B cell (primary cell): ENCODE measurements at places on chromosomes 4 and X. TPM values are rescaled to one million over a fixed set of nuclear protein-coding genes. Genes with fewer than 3 reads are reported as not detected.

CT45A1 gene
- total RNA-seq = not detected in 2 replicates

FHDC1 gene
- 0.56 and 0.57 TPM in 2 replicates for total RNA-seq

PACRGL gene
- 17.1 and 18.7 TPM in 2 replicates for total RNA-seq

GC gene
- total RNA-seq = not detected in 2 replicates

IL2RG gene
- 276 and 297 TPM in 2 replicates for total RNA-seq

DNA sequence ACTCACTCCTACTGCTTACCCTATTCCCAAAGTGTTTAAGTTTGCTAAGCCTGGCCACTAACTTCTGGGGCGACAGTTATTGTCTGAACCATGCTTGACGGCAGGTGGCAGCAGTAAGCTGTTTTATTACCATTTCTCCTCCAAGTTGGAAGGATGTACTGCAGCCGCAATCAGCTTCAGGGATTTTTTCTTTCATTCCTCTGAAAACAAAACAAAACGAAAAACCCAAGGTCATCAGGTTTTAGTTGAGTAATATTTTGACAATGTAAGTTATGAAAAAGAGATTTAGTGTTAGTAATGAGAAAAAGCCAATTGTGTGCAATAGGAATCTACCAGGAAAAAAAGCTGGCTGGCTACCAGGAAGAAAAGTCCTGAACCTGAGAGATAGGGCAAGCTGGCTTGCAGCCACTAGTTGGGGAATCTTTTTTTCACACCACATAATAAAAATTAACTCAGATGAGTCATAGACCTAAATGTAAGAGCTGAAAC, 13.2 kb upstream of the RAB9B start:
- DNase-seq = peak; percentile 50

- no peak for DNase-seq
Measured at GRCh38 chr4:94870146-94870545, 112.4 kb downstream of the BMPR1B start.

DNA sequence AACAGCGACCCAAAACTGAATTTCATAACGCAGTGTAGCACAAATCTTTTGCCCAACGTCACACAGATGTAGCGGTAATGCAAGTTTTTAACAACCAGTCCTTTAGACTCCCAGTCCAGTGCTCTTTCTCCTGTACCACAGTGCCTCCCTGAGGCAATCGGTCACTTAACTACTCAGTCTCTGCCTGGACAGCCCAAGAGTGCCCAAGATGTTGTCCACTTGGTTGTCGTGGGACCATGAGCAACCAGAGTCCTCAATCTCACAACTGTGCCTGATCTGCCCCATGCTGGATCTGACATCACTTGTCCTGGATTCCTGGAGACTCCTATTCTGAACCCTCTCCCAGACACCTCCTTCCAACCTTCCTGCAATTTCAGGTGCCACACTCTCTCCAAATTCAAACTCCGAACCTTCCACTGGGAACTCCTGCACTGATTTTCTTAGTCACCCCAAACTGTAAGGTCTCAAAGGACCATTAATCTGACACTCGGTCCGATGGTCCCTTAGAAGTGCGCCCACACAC, 702 bp downstream of the MMGT1 start:
- no peak for DNase-seq

DNA sequence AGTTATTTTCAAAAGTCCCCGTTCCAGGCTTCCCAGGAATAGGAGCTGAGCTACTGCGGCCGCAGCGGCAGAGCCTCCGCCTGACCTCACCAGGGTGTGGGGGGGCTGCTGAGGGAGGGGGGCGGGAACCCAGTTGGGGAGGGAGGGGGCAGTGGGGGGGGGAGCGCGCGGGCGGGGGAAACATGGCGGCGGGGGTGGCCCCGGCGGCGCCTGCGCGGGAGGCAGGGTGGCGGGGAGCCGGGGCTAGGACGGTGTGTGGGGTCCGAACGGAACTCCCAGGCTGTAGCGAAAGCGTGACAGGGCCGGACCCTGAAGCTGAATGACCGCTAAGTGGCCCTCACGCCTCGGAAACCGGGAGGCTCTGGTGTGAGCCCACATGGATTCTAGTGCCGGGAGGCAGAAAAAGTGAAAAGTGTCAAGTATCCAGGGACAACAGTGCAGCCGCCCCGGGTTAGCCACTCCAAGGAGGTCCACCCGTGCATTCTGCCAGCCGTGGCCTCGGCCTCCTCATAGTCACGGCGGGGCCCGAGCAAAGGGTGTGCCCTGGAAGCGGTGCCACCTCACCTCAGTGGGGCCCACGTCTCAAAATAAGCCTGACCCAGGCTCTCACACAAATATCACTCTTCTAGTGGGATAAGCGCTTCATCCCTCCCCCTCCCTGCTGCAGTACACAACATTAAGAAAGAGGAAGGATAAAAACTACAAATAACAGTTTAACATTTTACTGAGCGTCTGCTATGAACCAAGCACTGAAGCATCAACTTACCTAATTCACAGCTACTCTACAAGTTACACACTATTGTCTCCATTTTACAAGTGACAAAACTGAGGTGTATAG, at the start of gene KLHL13:
Gene KLHL13, minus strand, starts transcription at position 98 of the 838 bp plus-strand sequence. CDS start 88,337 bp downstream, outside the sequence.
- peak; percentile 1 for DNase-seq

DNA sequence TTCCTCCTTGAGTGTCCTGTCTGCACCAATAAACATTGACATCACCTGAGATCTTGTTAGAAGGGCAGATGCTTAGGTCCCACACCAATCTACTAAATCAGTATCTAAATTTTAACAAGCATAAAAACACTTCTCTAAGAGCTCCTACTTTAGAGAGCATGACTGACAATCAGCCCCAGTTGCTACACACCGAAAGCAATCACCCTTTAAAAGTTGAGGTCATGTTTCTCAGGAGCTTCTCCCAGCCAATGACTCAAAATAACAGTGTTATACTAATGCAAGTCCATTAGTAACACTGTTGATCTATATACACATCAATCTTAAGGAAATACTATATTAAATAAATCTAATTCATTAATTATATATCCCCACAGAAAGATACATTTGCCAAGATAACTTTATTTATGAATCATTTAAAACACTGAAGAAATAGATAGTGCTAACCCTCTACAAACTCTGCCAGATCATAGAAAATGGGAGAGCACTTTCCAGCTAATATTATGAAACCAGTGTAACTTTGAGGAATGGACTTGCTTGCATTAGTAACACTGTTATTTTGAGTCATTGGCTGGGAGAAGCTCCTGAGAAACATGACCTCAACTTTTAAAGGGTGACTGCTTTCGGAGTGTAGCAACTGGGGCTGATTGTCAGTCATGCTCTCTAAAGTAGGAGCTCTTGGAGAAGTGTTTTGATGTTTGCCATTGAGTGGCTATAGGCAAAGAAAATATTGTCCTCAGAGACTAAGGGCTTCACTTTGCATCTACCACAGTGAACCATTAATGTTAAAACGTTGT, 109.8 kb upstream of the HDX start:
- no peak for DNase-seq

- no peak for DNase-seq
Measured at GRCh38 chr4:158750379-158750778, 18.4 kb upstream of the FNIP2 start.

DNA sequence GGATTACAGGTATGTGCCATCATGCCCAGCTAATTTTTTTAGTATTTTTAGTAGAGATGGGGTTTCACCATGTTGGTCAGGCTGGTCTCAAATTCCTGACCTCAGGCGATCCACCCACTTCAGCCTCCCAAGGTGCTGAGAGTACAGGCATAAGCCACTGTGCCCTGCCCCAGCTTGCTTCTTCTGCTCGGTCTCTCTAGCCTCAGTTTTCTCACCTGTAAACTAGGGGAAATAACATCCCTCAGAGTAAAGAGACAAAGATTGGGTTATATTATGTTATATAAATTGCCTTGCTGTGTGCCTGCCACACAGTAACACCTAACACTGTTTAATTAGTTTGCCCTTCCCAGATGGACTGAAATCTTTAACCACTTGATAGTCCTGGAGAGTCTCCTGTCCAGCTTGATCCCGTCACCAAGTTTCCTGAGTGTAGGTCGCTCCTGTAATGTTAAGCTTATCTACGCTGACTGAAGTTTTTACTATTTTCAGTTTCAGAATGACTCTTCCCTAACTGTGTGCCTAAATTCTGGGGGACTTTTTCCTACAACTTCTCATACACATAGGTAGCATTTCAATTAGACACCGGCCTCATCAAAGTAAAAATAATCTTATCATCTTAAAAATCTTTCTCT, 412.7 kb upstream of the TENM3 start:
- DNase-seq = no peak

DNA sequence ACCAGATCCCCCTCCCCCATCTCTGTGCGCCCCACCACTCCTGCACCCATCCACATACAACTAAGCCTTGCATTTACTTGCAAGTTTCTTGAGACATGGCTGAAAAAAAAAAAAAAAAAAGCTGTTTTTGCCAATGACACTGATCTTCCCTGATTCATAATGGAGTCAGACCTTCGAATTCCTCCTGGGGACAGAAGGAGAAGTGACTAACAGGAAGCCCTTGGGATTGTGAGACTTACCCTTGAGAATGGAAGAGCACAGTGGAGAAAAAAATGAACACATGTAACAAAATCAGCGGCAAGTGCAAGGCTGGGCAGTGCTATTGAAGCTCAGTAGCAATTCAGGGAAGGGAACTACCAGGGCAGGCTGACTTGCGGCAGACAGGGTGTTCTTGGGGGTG, 288.4 kb downstream of the BCOR start:
- no peak for DNase-seq

GRCh38 chr4:83259586-83259985, 25.0 kb downstream of the COQ2 start:
- DNase-seq = no peak

- DNase-seq = no peak
Measured at GRCh38 chrX:43500246-43500645, 155.9 kb upstream of the MAOA start.

GRCh38 chr4:6806924-6807626, 24.5 kb downstream of the KIAA0232 start:
- DNase-seq = no peak

DNA sequence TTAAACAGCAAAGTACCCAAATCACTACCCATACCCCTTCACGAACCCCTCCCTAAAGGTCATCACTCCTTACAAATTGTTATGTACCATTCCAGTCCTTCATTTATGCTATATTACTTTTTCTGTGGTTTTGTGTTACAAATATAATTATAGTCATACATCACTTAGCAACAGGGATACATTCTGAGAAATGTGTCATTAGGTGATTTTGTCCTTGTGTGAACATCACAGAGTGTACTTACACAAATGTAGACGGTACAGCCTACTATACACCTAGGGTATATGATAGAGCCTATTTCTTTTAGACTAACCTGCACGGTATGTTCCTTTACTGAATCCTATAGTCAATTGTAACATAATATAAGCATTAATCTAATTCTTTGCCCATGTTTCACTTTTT, 61.9 kb downstream of the ASB9 start:
- no peak for DNase-seq

- DNase-seq = peak; percentile 38
Measured at GRCh38 chrX:3638280-3638873, 75.1 kb downstream of the PRKX start.

GRCh38 chrX:137234651-137235402, 201.0 kb upstream of the GPR101 start:
- no peak for DNase-seq

- no peak for DNase-seq
Measured at GRCh38 chrX:8939322-8939721, 94.6 kb downstream of the FAM9B start.

GRCh38 chr4:165994701-165995100, 121.7 kb downstream of the TLL1 start:
- DNase-seq = no peak

- no peak for DNase-seq
Measured at GRCh38 chr4:5118091-5118786, 67.0 kb downstream of the STK32B start.

DNA sequence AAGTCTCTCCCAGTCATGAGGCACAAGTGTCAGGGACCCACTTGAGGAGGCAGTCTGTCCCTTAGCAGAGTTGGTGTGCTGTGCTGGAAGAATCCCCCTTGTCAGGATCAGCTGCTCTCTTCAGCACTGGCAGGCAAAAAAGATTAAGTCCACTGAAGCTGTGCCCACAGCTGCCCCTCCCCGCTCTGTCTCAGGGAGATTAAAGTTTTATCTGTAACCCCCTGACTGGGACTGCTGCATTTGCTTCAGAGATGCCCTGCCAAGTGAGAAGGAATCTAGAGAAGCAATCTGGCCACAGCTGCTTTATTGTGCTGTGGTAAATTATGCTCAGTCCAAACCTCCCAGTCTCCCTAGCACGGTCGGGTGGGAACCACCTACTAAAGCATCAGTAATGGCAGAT, 37.4 kb upstream of the HEPH start:
- no peak for DNase-seq
